Activated T-helper 2 cell treated with anti-CD3 and anti-CD28 coated beads, Interferon-gamma antibody, Interleukin-2, Interleukin-4, amounts not matched to agents 10 μg/mL and 5 μg/mL and 100 μg/mL, durations not matched to agents 14 hours and 24 hours and 36 hours (primary cell): ENCODE measurements at places on chromosomes 11 and 22.

GRCh38 chr11:121890377-121890776, 225.6 kb downstream of the BLID start:
- no peak for DNase-seq

- no peak for DNase-seq
Measured at GRCh38 chr22:31615491-31615860, 46.5 kb downstream of the PISD start.

- no peak for DNase-seq
Measured at GRCh38 chr11:94741022-94741679, 27.0 kb upstream of the AMOTL1 start.

DNA sequence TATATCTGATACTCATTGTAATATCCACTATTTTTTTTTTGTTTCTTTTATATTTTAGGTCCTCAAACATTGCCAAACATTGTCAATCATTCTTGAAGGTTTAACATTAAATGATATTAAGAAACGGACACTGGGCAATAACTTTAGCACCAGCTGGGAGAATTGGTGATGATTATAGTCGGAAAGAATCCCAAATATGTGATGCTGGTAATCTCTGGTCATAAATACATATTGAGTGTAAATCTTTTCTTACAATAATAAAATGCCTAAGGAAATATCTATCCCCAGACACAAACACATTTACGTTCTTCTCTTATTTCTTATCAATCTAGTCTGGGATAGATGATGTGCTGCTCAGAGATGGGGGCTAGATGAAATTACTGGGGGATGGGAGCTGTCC, 25.2 kb downstream of the OR51E2 start:
- no peak for DNase-seq

DNA sequence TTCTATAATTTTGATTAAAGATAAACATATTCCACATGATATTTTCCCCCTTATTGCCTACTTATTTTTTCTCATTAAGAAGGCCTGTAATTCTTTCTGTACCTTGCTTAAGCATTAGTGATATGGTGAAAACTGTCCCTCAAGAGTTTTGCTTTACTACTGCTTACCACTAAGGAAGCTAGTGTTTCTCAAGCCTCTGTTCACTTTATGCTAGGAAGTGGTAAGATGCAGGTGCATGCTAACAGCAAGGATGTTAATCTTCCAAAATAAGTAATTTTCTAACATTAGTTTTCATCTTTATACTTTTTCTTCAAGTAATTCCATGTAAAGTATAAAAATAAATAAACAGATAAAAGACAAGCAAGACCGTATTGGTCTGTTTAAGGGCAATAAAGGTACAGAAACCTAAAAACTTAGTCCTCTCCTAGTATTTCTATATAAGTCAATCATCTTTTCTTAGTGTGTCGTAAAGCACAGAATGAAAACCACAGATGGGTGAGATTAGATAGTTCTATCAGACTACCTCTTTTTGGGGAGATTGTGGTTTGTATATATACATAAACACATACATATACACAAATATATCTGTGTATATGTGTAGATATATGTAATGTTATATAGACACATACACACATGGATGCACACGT, 731.0 kb upstream of the CNTN5 start:
- DNase-seq = no peak

DNA sequence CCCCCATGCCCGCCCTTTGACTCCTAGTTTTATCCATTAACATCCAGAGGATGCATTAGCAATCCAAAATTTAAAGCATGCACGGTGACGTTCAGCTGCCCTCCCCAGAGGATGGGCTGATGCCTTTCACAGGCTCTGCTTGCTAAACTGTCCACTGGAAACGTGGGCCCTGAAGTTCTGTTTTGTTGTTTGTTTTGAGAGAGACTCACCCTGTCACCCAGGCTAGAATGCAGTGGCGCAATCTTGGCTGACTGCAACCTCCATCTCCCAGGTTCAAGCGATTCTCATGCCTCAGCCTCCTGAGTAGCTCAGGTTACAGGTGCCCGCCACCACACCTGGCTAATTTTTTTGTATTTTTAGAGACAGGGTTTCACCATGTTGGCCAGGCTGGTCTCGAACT, 39.3 kb downstream of the NFRKB start:
- DNase-seq = no peak

DNA sequence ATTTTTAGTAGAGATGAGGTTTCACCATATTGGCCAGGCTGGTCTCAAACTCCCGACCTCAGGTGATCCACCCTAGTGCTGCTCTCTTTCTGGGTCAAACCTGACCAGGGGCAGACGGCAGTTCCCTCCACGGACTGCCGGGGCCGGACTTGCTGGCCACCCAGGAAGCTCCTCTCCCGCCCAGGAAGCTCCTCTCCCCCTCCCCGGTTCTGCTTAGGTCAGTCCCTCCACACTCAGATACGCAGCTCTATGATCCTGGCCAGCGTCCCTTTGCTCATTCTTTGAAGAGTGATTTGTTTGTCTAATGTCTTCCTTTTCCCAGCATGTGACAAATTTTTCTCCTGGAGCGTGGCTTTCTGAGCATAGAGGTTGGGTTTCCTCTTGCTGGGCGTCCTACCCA, 125.3 kb upstream of the B3GAT1 start:
- DNase-seq = no peak

- no peak for DNase-seq
Measured at GRCh38 chr11:75631086-75631730, 37.6 kb downstream of the MAP6 start.

DNA sequence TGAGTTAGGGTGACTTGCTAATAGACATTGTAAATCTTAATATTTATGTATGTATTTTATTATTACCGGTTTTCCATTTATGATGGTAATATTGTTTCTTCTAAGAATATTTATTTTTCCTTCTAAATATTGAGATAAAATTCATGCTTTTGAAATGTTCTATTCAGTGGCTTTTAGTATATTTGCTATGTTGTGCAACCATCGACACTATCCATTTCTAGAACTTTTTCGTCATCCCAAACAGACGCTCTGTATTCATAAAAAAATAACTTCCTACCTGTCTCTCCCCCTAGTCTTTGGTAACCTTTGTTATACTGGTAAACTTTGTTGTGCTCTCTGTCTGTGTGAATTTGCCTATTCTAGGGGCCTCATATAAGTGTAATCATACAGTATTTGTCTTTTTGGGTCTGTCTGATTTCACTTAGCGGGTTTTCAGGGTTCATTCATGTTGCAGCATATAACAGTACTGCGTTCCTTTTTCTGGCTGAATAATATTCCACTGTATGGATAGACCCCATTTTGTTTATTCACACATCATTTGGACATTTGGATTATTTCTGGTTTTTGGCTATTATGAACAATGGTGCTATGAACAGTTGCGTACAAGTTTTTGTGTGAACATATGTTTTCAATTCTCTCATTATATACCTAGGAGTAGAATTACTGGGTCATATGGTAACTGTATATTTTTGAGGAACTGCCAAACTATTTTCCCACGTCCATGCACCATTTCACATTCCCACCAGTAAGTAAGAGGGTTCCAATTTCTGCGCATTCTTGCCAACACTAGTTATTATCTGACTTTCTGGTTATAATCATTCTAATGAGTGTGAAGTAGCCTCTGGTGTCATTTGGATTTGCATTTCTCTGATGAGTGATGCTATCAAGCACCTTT, 15.9 kb downstream of the NEAT1 start:
- no peak for DNase-seq

DNA sequence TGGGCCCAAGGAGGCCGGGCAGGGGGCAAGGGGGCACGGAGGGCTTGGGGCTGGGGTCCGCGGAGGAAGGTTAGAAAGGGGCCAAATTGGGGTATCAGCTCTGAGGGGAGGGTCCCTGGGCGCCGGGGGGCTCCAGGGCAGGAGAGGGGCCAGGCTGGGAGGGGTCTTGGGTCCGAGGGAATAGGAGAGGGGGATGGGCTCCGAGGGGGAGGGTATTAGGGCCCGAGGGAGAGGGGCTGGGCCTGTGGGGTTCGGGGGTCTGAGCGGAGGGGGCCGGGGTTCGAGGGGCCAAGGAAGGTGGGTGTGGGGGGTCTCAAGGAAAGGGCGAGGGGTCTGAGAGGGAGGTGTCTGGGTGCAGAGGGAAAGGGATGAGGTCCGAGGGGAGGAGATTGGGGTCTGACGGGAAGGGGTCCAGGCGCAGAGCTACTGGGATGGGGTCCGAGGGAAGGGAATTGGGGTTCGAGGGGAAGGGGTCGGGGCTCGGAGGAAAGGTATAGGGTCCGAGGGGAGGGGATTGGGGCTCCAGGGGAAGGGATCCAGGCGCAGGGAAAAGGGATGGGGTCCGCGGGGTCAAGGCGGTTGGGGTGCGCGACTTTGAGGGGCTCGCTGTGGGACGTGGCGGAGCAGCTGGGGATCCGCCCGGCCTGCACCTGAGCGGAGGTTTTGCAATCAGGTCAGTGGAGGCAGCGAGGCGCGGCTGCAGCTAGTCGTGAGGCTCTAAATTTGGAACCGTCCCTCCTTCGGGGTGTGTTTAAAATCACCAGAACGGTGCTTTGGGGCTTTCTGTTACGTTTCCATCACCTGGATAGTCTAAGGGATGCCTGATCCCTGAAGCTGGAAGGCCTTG, 728 bp downstream of the CTTN start:
- no peak for DNase-seq

- no peak for DNase-seq
Measured at GRCh38 chr11:94806014-94806413, 37.9 kb downstream of the AMOTL1 start.

DNA sequence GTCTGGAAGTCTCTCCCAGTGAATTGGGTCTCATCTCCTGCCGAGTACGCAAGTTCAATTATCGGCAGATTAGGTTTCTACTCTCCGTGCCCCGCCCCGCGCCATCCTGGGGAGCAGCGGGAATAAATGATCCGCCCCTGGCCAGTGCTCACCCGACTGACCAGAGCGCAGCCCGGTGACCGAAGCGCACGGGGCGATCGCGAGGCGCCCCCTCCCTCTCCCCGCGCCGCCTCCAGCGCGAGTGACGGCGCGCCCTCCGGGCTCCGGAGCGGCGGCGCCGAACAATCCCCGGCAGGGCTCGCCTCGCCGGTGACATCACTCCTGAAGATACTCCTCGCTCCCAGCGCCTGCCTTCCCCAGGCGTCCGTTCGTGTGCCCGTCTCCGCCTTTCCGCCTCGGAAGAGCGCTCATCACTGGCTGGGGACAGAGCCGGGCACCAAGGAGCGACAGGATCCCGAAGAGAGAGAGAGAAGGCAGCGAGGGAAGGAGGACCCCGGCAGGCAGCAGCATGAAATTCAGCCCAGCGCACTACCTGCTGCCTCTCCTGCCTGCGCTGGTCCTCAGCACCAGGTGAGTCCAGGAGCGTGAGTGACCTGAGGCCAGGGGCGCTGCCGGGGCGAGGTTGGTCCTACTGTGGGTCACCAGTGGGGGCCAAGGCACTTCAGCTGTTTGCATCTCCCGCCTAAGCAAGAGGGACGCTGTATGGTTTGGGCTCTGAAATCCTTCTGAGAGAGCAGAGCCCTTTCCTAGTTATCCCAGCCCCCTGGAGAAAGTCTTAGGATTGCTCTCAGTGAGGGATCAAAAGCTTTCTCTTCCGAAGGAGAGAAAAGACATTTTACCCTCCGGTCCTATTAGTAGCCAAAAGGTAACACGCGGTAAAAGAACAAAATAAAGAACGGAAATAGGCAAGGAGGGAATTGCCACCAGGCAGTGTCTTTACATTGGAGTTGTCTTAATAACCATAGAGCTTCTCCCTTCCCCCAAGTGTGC, at the start of gene LUZP2:
Gene LUZP2 (plus strand): TSS at position 318 of the 990 bp plus-strand sequence.
- no peak for DNase-seq

- DNase-seq = no peak
Measured at GRCh38 chr11:59195586-59195985, 17.1 kb downstream of the MPEG1 start.

- no peak for DNase-seq
Measured at GRCh38 chr11:15223318-15223717, 108.6 kb downstream of the INSC start.

DNA sequence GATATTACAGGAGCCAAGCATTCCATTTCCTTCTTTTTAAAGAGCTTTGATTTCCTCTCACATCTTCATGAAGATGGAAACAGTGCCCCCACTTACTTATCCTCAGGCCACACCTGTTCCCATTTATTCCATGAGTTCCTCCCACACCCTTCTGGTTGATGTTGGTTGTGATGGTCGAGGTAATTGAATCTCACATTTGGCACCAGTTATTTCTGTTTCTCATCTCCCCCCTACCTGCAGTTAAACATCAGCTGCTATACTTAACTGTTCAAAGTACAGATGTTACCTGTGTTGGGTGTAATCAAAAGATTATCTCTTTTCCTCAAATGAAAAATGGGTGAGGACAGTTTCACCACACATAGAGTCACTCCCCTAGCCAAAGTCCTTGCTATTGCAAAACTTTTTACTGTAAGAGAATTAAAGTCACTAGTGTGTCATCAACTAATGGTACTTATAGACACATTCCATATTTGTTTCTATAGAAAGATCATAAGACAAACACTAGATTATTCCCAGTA, 1.9 kb downstream of the TMEM45B start:
- DNase-seq = no peak

DNA sequence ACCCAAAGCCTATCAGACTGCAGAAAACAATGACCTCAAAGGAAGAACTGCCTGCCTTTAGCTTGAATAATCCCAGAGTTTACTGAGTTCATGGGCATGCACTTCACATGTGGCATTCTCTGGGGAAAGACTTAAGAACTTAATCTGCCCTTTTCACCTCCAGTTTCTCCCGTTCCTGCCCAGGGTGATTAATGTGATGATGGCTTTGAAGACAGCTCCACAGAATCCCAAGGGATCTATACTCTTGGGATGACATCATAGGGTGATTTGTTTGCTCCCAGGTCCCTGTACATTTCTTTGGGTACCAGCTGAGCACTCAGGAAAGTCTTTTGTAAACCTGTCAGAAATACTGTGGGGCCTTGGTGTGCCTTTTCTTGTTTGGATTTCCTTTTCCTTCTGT, 14.0 kb downstream of the FJX1 start:
- DNase-seq = no peak

DNA sequence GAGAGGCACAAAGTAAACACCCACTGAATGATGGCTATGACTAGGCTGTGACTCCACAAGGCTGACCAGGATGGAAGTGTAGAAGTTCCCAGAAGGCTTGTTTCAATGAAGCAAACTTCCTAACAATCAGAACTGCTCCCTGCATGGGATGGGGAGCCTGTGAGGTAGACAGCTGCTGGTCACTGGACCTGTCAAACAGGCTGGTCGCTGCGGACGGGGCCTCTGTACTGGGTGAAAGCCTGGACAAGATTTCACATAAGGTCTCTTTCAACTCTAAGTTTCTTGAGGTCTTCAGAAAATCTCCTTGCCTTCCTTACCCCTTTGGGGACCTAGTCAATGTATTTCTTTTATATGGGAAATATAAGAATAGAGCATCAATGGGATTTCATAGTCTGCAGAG, 438.2 kb downstream of the BUD13 start:
- no peak for DNase-seq

GRCh38 chr22:19590696-19591095, 66.5 kb upstream of the CLDN5 start:
- DNase-seq = no peak

DNA sequence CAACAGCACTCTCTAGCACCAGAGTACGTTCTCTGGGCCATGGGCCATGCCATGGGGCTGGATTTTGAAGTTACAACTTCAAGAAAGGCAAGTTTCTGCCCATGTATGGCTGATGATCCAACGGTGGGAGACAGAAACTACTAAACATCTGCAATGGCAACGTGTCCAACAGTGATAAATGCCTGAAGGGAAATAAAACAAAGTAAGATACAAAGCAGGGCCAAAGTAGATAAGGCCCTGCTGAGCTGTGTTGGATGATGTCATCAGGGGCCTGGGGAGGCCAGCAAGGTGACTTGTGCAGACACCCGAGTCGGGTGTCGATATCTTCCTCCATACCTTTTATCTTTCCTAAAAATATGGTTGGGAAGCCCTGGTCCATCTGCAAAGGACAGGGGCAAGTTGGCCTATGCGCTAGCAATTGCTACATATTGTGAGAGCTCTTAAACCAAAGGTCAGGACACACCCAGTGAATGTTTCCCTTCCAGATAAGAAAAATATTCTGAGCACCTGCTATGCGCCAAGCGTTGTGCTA, 487.2 kb downstream of the MN1 start:
- no peak for DNase-seq
